Hippocampal formation (tissue), 2 donors: ENCODE measurements at places on chromosomes 3 and 15.

- DNase-seq, result peak; percentile 32
These were observed 400.2 kb upstream of the TBL1XR1 start for GRCh38 chr3:177597311-177598096.

DNA sequence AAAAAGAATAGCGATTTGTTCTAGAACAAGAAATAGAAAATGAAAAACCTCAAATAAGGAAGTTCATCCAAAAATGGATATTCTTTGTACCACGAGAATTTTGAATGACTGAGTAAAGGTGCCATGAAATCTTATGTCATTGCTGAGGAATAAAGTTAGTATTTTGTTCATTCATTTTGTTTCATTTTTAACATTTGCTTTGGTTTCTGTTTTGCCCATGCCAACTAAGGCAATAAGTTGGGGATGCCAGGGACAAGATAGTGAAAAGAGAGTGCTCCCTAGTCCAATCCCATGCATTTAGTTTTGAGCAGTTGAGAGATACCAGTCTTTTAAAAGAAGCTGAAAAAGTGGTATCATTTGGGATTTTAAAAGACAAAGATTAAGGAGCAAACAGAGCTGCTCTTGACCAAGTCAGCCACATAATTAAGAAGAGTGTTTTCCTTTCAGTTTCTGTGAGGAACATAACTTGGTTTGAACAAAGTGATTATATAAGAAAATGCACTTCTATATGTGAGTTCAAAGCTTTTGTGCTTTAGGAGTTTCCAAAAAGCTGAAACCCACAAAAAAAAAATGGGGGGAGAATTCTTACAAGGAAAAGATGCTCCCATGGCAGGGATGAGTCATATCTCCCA lies 201.4 kb downstream of the PLOD2 start:
- DNase-seq, result no peak

- DNase-seq, result no peak
These were observed 45.2 kb downstream of the FBXL2 start for GRCh38 chr3:33322412-33322811.

DNA sequence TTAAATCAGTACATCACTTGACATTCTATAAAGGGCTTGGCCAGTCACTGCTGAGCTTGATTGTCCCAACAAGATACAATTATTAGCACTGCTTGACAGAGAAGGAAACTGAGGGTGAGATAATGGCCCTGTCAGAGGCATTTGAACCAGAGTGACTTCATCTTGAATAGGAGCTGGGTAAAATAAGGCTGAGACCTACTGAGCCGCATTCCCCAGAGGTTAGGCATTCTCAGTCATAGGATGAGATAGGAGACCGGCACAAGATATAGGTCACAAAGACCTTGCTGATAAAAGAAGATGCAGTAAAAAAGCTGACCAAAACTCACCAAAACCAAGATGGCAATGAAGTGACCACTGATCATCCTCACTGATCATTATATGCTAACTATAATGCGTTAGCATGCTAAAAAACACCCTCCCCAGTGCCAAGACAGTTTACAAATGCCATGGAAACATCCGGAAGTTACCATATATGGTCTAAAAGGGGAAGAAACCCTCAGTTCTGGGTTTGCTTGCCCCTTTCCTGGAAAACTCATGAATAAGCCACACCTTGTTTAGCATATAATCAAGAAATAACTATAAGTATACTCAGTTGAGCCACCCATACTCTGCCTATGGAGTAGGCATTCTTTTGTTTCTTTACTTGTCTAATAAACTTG lies 239.1 kb upstream of the SETMAR start:
- DNase-seq, result no peak

DNA sequence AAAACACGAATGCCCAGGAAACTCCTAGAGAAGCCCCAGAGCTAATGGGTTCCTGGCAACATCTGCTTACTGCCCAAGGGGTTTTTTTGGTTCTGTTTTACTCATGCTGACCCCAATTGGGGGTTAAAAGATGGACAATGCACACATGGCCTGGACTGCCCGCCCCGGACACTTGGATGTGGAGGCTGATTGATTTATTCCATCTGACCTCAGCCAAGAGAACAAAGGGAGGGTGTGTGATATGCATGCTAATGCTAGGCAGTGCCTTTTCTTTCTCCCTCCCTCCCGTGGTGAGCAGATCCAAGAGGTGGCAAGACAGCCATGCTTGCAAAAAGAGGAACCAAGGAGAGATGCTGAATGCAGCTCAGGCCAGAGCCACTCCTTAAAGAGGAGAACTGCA lies 3.3 kb upstream of the LRTM1 start:
- DNase-seq, result peak; percentile 76

- no peak for DNase-seq
These were observed 399.9 kb upstream of the CBLB start for GRCh38 chr3:106268696-106269095.

DNA sequence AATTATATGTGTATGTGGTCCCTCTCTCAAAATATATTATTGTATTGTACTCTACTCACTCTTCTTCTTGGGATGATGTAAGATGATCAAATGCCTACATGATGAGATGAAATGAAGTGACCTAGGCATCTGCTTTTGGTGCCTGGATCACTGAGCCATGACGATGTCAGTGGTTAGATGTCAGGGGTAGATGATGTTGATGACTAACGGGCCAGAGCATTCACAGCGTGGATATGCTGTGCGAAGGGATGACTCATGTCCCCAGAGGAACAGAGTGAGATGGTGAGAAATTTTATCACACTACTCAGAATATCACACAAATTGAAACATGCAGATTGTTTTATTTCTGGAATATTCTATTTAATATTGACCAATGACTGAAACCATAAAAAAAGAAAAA lies 233.9 kb upstream of the CADM2 start:
- no peak for DNase-seq

DNA sequence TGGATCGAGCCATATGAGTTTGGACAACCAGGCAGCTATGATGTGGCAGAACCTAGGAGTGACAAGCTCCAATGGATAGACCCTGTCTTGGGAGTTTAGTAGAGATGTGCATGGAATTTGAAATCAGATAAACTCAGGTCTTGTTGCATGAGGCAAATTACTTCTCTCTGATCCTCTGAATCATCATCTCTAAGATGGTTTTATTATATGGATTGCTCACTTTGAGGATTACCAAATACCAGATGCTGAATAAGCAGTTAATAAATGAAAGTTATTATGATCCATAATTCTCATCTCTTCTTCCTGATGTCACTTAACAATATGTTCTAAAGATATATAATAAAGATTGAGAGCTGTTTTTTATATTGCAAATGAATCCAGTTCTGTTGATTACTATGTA lies 622.2 kb downstream of the NTRK3 start:
- no peak for DNase-seq

GRCh38 chr15:80275961-80276360 lies 23.9 kb upstream of the CTXND1 start:
- DNase-seq, result no peak

DNA sequence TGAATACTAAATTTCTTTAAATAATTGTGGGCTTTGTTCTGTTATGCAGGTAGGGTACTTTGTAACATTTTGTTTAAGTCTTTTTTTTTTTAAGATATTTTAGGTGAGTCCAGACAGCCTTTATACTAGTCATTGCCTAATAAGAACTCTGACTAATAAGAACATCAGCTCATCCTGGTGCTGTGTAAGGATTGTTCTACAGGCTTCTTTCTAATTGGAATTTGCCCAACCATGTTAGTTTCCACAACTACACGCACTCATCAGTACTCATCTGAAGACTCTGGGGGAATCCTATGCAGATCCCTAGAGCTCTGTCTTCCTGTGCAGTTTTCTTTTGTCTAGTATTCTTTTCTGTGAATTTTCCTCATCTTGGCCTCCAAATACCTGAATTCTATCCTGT lies 741.8 kb downstream of the IGSF11 start:
- DNase-seq, result no peak

DNA sequence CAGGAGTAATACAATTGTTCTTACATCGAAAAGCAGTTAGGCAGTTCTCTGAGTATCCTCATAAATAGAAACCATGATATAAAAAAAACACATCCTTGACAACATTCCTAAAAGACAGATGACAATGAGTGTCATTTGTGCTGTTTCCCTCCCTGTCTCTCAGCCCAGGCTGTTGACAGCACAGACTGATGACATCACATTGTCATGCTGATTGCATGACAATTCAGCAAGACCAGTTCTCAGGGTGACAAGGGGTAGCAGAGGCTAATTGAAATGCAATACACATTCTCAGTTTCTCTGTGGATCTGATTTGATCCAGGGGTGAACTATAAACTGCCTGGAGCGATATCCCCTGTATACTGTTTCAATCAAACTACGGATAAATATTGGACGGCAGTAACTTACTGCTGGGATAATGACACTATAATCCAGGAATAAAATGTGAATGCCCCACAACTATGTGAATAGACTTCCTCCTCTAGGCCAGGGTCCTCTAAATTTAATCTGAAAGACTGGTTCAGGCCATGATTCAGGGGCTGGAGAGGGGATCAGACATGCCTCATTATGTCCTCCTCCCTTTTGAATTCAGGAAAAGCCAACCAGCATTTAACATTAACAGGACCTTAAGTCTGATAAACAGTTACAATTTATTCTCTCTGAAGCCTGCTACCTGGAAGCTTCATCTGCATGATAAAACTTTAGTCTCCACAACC lies 16.7 kb upstream of the EIF1B start:
- peak; percentile 53 for DNase-seq
